Tibial nerve (tissue), 4 donors: ENCODE measurements at places on chromosomes 7 and 10. TPM values are rescaled to one million over a fixed set of nuclear protein-coding genes. Genes with fewer than 3 reads are reported as not detected.

DNA sequence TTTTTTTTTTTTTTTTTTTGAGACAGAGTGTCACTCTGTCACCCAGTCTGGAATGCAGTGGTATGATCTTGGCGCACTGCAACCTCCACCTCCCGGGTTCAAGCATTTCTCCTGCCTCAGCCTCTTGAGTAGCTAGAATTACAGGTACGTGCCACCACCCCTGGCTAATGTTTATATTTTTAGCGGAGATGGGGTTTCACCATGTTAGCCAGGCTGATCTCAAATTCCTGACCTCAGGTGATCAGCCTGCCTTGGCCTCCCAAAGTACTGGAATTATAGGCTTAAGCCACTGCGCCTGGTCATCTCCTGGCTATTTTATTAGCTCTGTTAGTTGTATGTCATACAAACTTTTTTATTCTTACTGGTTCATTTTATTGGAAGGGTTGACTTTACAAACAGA lies 103.0 kb downstream of the LCOR start:
- DNase-seq, result no peak

DNA sequence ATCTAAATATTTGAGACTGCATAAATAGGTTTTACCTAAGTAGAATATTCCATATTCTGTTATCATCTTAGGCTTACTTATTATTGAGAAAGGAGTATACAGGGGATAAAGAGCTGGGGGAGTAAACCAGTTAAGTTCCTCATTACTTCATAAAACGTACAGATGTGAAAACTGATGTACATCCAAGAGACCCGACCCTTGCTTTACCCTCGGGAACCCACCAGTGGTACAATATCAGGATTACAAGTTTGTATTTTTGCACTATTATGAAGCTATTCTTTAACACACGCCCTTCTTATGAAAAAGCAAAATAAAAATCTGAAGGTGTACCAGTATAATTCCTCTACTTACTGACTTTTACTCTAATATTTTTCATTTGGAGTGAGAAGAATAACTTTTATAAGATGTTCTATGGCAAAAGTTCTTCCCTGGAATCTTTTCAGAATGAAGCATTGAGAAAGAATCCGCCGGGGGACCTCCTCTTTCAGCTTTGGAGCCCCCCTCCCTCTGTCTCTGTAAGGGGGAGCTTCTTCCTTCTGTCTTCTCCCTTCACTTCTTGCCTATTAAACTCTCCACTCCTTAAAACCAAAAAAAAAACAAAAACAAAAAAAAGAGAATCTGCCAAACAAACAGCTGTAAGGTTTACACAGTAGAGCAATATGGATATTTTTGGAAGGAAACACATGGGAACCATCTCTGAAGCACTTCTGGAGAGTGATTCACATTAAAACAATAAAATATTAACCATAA lies 550.0 kb downstream of the TNS3 start:
- no peak for DNase-seq

GRCh38 chr10:121051696-121052279 lies 200.6 kb downstream of the WDR11 start:
- no peak for DNase-seq

- DNase-seq, result no peak
Measured at GRCh38 chr7:1020849-1021251, 23.5 kb upstream of the GPR146 start.

GRCh38 chr10:49139846-49140195 lies 6.0 kb upstream of the FAM170B start:
- no peak for DNase-seq

DNA sequence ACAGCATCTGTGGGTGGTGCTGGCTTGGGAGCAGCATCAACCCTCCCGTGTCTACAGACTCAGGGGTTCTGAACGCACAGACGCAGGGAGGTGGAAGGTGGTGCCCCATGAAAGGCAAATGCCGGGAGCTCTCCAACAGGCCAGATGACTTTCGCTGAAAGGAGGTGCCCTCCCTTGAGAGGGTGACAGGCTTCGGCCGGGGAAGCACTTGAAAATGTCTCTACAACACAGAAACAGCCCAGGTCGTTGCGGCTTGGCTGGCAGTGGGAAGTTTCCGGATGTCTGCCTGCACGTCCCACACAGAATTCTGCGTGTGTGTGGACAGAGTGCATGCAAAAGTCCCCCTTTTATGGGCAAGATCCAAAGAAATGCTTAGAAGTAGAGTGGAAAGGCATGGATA lies 239.6 kb downstream of the SKAP2 start:
- no peak for DNase-seq

DNA sequence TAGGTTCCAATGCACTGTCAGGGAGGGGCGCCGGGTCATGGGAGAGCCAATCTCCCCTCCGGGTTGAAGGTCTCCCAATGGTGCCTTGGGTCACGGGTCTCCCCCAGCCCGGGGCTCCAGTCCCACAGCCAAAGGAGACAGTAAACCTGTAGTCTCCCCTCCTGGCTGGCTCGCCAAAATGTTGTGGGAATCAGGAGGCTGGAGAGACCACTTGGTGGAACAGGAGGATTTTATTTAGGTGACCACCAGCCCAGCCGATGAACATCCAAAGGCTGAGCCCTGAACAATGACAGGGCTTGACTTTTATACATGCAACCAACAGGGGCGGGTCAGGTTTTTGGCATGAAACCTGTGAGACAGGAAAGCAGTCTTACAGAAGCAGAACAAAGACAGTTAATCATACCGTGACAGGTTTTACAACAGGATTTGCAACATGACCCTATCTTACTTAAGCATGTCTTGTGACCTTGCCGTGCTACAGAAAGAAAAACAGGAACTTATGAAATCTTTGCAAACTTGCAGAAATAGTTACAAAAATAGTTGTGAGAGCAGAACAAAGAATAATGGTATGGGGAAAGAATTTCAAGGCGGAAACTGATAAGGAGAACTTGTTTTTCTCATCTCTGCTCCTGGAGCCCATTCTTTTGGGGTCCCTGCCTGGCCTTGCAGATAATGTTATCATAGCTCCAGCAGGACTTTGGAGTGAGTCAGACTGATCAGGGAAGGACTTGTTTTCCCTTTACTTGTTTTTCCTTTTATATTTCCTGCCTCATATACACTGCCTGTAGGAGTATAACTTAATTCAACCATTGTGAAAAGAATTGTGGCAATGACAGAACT lies 7.1 kb downstream of the ERV3-1 start:
- no peak for DNase-seq

DNA sequence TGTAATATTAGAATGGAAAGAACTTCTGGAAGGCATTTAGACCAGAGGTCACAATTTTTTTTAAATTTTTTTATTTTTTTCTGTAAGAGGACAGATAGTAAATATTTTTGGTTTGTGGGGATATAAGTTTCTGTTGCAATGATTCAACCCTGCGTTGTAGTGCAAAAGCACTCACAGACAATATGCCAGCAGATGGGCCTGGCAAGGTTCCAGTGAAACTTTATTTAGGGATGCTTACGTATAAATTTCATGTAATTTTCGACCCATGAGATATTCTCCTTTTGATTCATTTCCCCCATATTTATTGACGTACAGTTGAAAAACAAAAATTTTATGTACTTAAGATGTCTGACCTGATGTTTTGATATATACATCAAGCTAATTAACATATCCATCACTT lies 72.8 kb upstream of the NMT2 start:
- DNase-seq, result no peak

GRCh38 chr7:37330775-37331174 lies 117.9 kb downstream of the ELMO1 start:
- no peak for DNase-seq

DNA sequence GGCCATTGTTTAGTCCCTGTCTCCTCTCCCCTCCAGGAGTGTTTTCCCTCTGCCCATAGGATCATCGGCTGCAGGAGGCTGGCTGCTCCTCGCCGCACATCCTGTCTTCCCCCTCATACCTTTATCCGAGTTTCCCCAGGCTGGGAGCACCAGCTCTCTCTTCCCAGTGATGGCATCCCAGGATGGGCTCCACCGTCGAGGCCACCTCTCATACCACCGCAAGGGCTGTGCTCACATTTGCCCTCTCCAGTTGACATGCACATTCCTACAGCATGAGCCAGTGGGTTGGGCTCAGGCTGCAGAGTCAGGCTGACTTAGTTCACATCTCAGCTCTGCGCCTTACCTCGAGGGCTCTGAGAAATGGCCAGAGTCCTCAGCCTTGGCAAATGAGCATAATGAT lies 12.1 kb downstream of the HKDC1 start:
- DNase-seq, result no peak

- DNase-seq, result peak; percentile 40
Measured at GRCh38 chr7:47326808-47327207, 255.1 kb downstream of the TNS3 start.

SEMA3D gene
- 8.2 TPM for total RNA-seq

ACTL6B gene
- total RNA-seq, result not detected

WASL gene
- 36.0 TPM for total RNA-seq

NPC1L1 gene
- 0.30 TPM for total RNA-seq

AKR1C1 gene
- 77.1 TPM for total RNA-seq

LEP gene
- total RNA-seq, result 15.9 TPM

NPFFR1 gene
- total RNA-seq, result 3.3 TPM

TPK1 gene
- 10.0 TPM for total RNA-seq

CPXM2 gene
- 26.8 TPM for total RNA-seq

IFIT3 gene
- 10.9 TPM for total RNA-seq

CARD11 gene
- 2.0 TPM for total RNA-seq
